ENCODE measurements at places on chromosomes 1 and 21.

DNA sequence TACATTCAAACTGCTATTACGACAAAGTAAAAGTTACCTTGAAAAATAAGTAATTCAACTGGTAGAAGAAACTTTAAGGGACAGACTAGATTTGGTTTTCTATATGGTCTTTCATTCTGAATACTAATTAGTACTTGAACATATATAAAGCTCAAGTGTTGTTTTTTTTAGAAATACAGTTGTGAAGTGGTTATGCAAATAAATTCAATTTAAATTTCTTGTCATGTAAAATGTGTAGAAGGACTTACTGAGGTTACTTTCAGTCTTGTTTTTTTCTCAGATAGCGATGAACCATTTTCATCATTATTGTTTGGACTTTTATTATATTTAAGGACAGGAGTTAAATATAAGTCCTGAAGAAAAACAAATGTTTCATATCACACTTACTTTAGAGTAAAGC lies 24.4 kb downstream of the HS2ST1 start:
- DNase-seq: no peak

GRCh38 chr1:202101184-202101583 lies 21.5 kb upstream of the GPR37L1 start:
- DNase-seq: no peak

GRCh38 chr1:111736548-111737215 lies 2.5 kb downstream of the INKA2 start:
- DNase-seq: no peak

- no peak for DNase-seq
Measured at GRCh38 chr1:116971965-116972673, 29.4 kb upstream of the CD101 start.

All from amniotic stem cell (primary cell).